Stimulated activated naive CD4-positive, alpha-beta T cell (primary cell): ENCODE measurements at places on chromosomes 12 and 14.
A peak's percentile ranks its signal among the peaks of the same experiment; 100 is the strongest.

DNA sequence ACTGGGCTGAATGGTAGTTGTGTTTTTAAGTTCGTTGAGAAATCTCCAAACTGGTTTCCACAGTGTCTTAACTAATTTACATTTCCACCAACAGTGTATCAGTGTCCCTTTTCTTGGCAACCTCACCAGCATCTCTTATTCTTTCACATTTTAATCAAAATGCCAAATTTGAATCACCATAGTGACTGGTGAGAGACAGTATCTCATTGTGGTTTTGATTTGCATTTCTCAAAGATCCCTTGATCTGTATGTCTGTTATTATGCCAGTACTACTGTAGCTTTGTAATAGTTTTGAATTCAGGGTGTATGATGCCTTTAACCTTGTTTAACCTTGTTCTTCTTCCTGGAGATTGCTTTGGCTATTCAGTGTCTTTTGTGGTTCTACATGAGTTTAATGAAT is 2.2 kb upstream of the EIF2S3B start:
- DNase-seq = no peak

DNA sequence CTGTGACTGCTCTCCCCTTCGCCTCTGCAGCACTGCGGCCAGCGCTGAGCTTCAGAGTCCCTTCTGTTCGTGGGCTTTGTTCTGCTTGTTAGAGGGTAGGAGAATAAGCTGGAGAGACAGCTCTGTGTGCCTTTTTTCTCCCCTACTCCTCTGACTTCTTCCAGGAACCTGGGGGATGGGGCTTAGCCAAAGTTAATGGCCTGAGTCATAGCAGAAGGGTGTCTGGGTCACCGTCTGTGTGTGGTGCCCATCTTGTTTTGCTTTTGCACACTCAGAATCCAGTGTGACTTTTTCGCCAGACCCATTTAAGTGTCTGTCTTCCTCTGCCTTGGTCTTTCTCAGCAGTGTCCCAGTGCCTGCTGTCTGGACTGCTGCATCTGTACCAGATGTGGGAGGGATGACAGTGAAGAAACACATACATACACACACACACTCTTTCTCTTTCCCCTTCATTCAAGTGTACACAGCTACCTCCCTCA is 3.0 kb downstream of the KIF5A start:
- no peak for DNase-seq

DNA sequence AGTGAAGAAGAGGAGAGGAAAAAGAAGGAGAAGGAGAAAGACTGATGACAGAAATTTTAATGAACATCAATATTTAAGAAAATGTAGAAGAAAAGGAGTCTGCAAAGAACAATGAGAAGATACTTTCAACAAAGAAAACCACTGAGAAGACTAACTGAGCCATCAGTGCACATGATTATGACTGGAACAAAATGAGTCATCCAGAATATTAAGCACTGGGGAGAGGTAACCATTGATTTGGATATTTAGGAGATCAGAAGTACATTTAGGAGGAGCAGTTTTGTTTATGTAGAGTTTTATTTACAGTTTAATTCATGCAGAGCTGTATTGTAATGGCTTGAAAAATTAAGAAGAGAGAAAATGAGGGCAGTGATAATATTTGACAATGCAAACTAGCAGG is 159.1 kb downstream of the C12orf50 start:
- DNase-seq = no peak

DNA sequence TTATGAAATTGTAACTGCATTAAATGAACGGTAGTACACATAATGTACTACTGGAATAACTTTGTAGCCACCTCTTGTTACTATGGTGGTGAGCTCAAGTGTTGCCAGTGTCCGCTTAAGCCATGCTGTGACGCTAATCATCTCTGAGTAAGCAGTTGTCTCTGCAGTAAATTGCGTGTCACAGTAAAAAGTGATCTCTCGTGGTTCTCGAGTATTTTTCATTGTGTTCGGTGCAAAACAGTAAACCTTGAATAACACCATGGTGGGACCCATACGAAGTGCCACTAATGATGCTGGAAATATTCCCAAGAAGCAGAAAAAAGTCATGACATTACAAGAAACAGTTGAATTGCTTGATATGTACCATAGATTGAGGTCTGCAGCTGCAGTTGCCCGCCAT is 524.8 kb downstream of the SOX5 start:
- no peak for DNase-seq

DNA sequence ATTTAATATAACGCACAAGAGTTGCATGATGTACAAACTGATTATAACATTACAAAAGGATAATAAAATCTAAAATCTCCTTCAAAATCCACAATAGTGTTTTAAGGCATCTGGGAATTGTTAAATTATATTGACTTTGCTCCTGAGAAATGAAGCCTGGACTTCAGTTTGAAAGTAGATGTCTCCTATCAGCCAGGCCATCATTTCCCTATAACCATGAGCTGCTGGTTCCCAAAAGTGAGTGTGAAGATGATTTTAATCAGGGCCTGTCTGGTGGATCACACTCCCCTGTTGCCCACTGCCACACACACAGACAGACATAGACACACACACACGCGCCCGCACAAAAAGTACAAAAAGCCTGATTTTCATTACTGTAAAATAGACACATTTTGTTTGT is 480.7 kb downstream of the RPS29 start:
- DNase-seq = no peak

DNA sequence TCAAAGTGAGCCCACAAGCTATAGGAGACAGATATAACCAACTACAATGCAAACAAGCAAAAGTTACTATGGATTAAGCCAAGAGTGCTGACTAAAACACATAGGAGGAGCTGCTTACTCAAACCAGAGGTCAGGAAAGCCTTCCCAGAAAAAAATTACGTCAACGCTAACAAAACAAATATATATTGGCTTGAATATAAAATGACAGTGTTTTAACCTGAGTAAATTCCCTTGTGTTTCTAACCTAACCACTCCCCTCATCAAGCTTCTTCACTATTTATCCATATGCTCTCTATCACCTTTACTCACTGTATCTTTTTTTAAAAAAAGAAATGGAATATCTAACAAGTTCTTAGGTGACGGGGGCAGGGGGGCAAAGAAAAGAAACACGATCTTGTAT is 115.9 kb downstream of the MED13L start:
- no peak for DNase-seq

- no peak for DNase-seq
Measured at GRCh38 chr12:114732426-114733030, 48.6 kb upstream of the TBX3 start.

- no peak for DNase-seq
Measured at GRCh38 chr14:74917178-74917543, 5.9 kb downstream of the RPS6KL1 start.

GRCh38 chr12:77062846-77063461 is 2.4 kb downstream of the E2F7 start:
- DNase-seq = no peak

GRCh38 chr12:28172434-28173030 is 17.7 kb upstream of the CCDC91 start:
- DNase-seq = no peak

DNA sequence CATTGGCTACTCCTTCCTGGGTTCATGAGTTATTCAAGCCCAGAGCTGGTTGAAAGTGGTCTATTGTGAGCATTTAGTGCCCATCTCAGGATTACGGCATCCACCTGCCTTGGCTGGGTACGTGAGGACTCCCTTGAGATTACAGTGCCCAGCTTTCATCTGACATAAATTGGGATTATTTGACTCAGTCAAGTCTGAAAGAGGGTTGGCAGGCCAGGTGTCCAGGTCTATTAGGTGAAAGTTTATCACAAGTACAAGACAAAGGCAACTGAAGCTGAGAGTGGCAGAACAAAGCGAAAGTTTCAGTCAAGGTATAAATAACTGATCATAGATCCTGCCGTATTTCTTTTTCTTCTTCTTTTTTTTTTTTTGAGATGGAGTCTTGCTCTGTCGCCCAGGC is 84.6 kb upstream of the ATF7IP start:
- DNase-seq = no peak

DNA sequence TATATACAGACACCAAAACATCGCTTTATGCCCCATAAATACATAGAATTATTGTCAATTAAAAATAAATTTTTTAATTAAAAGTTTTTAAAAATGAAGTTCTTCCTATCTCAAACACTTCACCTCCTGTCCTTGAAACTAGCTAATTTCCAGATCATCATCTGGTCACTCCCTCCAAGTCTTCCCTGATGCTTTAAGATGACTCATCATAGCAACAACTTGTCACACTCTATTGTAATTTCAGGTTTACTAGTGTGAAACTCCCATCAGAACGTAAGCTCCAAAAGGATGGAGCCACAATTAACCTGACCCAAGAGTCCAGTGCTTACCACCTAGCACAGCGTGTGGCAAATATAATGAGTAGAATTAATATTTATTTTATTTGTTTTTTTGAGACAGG is 16.3 kb downstream of the GXYLT1 start:
- DNase-seq = no peak

DNA sequence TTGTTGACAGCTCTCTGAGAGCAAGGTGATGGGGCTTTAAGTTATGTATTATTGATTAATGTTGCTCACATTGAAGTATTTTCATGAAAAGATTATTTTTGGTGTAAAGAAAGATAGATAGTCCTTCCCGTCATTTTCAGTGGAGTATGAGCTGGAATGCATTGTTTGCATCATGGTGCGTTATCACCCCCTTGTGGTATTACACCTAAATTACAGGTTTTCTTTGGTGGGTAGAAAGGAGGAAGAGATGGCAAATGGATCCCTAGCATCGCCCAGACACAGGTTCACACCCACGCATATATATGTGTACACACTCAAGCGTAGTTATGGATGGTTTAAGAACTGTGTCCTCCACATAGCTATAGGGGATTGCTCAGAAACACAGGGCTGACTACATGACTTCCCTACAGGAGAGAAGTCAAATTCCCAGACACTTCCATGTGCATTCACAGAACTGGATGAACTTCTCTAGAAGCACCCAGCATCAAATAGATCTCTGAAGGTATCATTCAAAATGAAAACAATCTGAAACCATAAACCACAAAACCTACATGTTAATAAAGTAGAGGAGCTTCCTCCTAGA is 14.4 kb upstream of the SERPINA10 start:
- no peak for DNase-seq

DNA sequence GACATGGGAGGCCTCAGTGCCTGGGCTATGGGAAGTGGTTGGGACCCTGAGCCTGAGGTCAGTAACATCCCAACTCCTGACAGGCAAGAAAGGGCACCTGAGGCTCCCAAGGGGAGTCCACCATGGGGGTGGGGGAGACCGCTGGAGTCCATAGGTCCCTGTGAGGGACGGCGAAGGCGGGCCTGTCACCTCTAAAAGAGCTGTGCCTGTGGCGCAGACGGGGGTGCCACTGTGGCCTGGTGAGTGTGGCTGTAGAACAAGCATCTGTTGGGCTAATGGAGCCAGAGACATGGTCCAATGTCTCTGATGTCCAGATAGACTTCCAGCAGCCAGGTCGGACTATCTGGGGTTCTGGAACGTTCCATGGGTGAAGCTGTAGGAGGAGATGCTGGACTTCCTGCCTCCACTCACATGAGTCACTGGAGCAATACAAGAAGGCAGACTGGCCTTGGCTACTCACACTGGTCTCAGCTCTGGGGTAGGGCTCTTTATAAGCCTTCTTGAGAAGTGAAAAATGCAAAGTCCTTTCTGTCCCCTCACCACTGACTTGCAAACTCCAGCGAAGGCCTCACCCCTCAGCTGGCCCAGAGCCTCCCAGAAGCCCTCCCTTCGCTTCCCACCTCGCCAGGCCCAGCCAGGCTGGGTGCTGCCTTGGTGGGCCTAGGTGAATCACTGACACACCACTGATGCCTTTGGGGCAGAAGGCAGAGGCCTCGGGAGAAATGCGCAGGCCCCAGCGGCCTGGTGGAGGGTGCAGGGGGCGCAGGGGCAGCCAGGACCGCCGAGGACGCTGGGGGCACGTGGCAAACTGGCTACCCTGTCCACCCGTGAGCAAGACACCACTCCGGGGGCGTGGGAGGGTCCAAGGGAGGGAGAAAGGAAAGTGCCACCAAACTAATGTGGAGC is 1.1 kb upstream of the TRAF3 start:
- DNase-seq = peak; percentile 30

DNA sequence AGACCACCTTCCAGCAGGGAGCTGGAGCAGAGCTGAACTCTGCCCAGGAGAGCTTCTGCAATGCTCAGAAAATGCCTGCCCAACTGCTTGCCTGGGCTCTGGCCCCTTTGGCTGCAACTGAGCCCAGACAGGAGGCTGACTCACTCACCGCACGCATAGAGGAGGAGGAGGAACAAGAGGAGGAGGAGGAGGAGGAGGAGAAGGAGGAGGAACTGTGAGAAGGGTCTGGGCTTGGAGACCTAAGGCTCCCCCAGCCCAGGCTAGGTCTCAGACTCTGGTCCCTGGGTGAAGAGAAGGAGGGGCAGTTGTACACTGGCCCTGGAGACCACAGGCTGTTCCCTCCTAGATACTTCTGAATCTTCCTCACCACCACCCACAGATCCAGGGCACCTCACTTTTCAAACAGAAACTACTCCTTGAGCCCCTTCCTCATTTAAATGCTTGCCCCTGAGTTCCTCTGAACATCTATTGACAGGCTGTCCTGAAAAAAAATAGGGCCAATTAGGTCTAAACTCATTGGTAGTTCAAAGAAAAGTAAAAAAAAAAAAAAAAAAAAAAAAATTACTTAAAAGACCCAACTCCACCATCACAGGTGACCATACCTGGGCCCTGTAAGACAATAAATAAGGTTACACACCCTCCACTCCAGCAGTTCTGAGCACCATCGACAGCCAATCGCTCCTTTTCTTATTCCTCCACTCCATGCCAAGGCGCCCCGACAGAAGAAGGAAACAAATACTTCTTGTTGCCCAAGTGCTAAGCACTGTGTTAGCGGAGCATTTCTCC is 674 bp downstream of the VDR start:
- DNase-seq = peak; percentile 17

- DNase-seq = no peak
Measured at GRCh38 chr12:20260851-20261250, 107.5 kb upstream of the PDE3A start.

GRCh38 chr12:131938082-131938481 is 9.0 kb downstream of the PUS1 start:
- no peak for DNase-seq

DNA sequence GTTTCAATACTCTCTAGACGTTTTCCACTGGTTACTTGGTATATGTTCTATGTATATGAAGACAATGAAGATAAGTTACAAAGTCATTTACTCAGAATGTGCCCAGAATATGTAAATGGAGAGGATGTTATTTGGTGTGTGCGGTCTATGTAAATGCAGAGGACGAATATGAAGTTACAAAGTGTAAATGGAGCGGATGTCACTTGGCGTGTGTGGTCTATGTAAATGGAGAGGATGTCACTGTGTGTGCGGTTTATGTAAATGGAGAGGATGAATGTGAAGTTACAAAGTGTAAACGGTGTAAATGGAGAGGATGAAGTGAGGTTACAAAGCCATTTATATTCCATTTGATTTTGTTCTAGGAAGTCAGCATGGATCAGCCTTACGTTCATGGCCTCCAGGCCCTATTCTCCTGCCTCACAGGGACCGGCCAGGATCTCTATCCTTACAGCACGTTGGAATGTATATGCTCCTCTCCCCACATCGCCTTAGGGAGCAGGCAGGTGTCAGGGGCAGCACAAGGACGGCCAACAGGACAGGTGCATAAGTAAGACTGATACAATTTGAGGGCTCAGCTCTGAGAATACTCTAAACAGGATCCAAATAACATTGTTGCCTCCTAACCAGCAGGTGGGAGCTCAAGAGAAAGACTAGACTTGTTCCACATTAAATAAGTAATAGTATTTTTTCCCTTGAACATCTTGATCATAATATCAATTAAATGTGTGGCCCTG is 42.4 kb downstream of the GLRX5 start:
- no peak for DNase-seq
